Aorta (tissue), 5 donors: ENCODE measurements at places on chromosomes 16 and 17. TPM values are rescaled to one million over a fixed set of nuclear protein-coding genes. Genes with fewer than 3 reads are reported as not detected.

DNA sequence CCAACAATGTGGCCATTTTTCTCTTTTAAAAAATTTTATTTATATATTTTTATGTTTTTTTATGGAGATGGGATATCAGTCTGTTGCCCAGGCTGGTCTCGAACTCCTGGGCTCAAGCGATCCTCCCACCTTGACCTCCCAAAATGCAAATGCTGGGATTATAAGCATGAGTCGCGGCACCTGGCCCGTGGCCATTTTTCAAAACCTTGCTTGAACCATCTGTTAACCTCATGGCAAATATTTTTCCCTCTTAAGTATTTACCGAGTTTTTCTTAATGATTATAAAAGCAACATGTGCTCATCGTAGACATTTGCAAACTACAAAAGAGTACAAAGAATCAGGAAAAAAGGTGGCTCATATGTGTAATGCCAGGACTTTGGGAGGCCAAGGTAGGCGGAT lies 127.6 kb downstream of the ABCC6 start:
- peak overlapping the region; percentile 85 for H3K27ac ChIP-seq
- DNase-seq, result no peak
- no peaks in the 10 kb centered on the region for H3K4me1 ChIP-seq

- H3K27me3 ChIP-seq, result no peaks in the 10 kb centered on the region
- DNase-seq, result peak; percentile 82
- no peaks in the 10 kb centered on the region for H3K4me1 ChIP-seq
Measured at GRCh38 chr17:27236717-27237315, 57.1 kb upstream of the WSB1 start.

The TCAP gene
- 1.9 TPM for total RNA-seq

The C17orf50 gene
- total RNA-seq, result not detected

The DLX3 gene
- total RNA-seq, result 1.3 TPM

DNA sequence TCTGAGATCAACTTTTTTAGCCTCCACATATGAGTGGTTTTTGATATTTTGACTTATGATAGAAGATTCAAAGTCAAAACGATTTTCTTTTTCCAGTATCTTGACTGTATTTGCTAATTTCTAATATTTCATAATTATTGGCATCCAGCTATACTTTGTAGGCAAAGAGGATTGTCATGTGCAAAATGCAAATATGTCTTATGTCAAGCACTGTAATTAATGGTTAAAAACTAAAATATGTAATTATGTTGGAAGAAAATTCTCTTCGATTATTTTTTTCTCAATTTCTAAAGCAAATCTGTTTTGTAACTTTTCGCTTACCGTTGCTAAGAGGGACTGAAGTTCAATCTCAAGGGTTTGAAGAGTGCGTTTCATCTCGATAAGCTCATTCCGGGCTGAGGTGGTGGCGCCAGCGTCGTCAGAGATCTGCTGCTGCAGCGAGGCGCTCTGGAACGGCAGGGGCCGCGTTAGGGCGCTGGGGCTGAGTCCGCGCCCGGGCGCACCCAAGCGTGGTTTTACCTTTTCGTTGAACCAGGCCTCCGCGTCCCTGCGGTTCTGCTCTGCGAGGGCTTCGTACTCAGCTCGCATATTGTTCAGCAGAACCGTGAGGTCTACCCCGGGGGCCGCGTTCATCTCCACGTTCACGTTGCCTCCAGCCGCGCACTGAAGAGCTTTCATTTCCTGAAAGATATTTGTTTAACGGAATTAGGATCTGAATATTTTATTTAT lies 3.0 kb downstream of the KRT27 start:
- no peak overlapping the region for H3K4me3 ChIP-seq
- H3K36me3 ChIP-seq, result no peaks in the 10 kb centered on the region
- no peaks in the 10 kb centered on the region for H3K4me1 ChIP-seq
- no peaks in the 10 kb centered on the region for H3K27me3 ChIP-seq
- DNase-seq, result peak; percentile 78
- H3K27ac ChIP-seq, result no peak overlapping the region

The CCL16 gene
- 1.1 TPM for total RNA-seq

The PRDM7 gene
- not detected for total RNA-seq

The MYH2 gene
- total RNA-seq, result not detected

DNA sequence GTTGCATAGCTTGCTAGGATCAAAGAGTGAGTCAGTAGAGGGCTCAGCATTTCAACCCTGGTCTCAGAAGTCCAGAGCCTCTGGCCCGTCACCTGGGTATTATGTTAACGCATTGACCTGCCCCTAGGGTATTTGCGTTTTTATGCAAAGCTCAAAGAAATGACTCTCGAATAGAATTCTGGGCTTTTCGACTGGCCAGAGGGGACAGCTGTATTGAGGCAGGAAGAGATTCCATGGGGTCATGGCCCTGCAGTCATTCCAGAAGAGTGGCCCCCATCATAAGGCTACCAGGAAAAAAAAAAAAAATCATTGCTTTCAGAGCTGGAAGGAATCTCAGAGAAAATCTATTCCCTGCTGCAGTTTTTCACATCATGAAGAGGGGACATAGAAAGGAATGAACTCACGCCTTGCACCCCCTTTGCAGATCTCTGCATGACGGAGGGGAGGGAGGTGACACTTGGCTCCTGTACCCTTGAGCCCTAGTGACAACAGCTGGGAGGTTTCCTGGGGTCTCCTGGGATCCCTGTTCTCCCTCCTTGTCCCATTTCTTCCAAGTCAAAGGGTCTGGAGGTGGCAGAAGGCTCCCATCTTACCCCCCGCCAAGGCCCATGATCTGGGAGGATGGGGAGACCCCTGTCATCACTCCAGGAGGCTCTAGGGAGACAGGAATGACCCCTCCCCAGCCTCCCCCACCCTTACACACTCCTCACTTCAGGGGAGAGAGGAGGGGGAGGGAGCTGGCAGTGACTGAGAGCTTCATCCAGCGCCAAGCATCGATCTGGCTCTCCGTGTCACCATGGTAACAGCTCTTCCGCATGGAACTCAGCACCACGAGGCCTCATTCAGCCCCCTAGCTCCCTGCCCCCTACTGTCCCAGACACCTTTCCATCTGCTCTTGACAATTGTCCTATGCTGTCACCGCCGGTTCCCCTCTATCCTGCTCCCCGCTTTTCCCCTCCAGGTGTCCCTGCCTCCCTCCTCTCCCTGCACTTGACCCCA lies 35.8 kb downstream of the GP2 start:
- no peaks in the 10 kb centered on the region for H3K4me1 ChIP-seq
- no peak overlapping the region for H3K27ac ChIP-seq
- no peak for DNase-seq
- no peak overlapping the region for H3K4me3 ChIP-seq
- H3K36me3 ChIP-seq, result no peaks in the 10 kb centered on the region

The TNFRSF13B gene
- total RNA-seq, result not detected

GRCh38 chr17:45820052-45820780 lies 24.5 kb upstream of the SPPL2C start:
- H3K27ac ChIP-seq, result no peak overlapping the region
- no peaks in the 10 kb centered on the region for H3K27me3 ChIP-seq
- no peak for DNase-seq
- no peaks in the 10 kb centered on the region for H3K36me3 ChIP-seq
- H3K4me1 ChIP-seq, result no peaks in the 10 kb centered on the region

The WSCD1 gene
- 8.0 TPM for total RNA-seq

DNA sequence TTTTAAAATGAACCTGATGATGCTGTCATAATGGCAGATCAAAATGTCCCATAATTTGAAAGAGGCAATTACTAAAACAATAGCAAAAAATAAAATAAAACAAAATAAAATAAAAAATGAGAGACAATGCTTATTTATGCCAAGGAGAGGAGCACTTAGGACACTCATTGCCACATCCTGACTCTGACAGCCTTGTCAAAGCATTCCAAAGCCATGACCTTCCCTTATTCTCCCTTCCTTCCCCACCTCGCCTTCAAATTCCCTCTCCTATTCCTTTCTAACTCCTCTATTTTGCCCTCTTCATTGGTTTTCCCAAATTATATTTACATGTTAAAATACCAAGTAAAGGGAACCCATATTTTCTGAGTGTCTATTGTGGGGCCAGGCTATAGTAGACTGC lies 220.0 kb downstream of the CDH13 start:
- no peaks in the 10 kb centered on the region for H3K27me3 ChIP-seq
- no peak overlapping the region for H3K4me3 ChIP-seq
- no peak overlapping the region for H3K27ac ChIP-seq
- peaks cover 6% of the 10 kb centered on the region for H3K4me1 ChIP-seq
- no peak for DNase-seq

DNA sequence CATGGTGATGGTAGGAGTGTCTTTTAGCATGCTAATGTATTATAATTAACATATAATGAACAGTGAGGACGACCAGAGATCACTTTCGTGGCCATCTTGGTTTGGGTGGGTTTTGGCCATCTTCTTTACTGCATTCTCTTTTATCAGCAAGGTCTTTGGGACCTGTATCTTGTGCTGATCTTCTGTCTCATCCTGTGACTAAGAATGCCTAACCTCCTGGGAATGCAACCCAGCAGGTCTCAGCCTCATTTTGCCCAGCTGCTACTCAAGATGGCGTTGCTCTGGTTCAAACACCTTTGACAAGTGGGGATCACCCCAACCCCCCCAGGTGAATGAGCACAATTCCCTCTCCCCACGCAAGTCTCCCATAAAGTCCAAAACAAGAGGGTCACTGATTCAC lies 49.3 kb upstream of the ETV4 start:
- no peaks in the 10 kb centered on the region for H3K27me3 ChIP-seq
- DNase-seq, result no peak
- H3K4me1 ChIP-seq, result peaks cover 2% of the 10 kb centered on the region
- no peak overlapping the region for H3K4me3 ChIP-seq
- H3K27ac ChIP-seq, result no peak overlapping the region

The ADAD2 gene
- total RNA-seq, result 0.33 TPM

DNA sequence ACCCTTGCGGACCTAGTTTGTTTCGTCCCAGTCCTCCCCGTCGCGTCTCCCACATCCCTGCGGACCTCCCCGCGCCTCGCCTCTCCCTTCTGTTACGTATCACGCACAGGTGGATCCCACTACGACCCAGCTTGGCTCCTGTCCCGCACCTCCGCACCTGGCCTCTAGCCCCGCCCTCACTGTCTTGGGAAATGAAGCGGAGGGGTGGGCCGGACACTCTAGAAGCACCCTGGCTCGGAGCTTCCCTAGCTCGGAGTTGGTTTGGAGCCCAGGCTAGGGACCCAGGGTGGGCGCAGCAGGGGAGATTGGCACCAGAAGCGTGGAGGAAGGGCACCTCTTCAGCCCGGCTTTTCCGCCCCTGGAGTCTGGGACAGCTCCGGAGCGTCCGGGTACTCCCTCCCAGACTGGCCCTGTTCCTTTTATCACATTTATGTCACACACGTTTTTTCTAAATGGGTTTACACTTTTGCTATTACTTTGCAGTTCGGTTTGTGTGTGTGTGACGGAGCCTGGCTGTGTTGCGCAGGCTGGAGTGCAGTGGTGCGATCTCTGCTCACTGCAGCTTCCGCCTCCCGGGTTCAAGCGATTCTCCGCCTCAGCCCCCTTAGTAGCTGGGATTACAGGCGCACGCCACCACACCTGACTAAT lies 1.4 kb upstream of the CEMP1 start:
- peak overlapping the region; percentile 67 for H3K4me3 ChIP-seq
- H3K4me1 ChIP-seq, result no peaks in the 10 kb centered on the region
- H3K27me3 ChIP-seq, result no peaks in the 10 kb centered on the region
- H3K27ac ChIP-seq, result peak overlapping the region; percentile 92
- H3K36me3 ChIP-seq, result no peaks in the 10 kb centered on the region
- peak; percentile 85 for DNase-seq

The FOXO3B gene
- 3.5 TPM for total RNA-seq

DNA sequence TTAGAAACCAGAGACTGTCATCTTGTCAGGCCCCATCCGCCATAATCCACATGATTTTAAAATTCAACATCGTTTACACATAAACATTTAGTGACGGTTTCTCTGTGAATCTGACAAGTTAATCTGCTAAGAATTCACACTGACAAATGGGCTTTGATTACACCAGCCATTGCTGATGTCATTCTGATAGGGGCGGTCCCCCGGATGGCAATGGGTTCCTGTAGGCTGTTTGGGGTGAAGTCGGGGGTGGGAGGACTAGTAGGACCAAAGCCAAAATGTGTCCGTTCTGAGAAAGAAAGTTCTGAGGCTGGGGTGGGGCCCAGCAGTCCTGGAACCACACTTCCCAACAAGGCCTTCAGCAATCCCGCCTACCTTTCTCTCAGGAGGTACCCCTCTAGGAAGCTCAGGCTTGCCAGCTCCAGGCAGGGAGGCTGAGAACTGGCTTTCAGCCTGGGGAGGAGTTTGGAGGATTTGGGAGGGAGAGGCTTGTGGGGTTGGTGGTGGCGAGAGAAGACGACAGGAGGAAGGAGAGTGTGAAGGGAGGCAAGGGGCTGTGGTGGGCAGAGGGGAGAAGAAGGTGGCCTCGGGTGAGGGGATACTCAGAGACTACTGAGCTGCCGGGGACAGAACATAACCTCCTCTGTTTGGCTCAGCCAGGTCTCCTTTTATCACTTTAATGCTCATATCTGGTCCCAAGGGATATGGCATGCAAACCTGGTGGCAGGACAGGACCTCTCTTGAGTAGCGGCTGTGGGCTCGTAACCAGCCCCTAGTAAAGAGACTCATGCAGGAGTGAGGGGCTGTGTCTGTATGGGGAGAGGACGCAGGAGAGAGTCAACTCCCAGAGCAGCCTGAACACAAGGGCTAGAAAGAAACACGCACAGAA lies 8.6 kb downstream of the HIC1 start:
- no peak for DNase-seq
- peaks cover 3% of the 10 kb centered on the region for H3K36me3 ChIP-seq
- H3K27ac ChIP-seq, result no peak overlapping the region

The MT1H gene
- 1.6 TPM for total RNA-seq

GRCh38 chr17:68222606-68223005 lies 25.2 kb upstream of the AMZ2 start:
- H3K27me3 ChIP-seq, result no peaks in the 10 kb centered on the region
- no peaks in the 10 kb centered on the region for H3K36me3 ChIP-seq
- no peak overlapping the region for H3K4me3 ChIP-seq
- H3K27ac ChIP-seq, result no peak overlapping the region
